ENCODE measurements at places on chromosomes 2 and 18.

DNA sequence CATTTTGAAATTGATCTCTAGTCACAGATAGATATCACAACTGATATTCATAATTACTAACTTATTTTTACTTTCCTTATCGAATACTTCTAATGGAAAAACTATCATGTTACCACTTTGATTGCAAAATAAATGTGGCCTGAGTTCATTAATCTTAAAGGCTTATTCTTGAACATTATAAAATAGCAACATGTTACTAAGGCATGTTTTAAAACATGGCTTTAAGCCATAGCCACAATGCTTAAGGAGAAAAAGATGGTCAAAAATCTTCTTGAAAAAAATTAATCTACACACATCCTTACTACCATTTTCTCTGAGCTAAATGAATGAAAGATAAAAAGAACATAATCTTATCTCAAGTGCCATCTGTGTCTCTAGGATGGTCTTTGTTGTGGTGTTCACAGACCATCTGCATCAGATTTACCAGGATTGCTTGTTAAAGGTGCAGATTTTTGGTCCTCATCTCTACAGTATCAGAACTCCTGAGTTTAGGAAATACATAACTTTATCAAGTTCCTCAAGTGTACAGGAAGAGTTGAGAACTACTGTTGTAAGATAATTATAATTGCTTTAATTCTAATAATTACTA lies 15.3 kb downstream of the MTX2 start:
- no peak for DNase-seq

DNA sequence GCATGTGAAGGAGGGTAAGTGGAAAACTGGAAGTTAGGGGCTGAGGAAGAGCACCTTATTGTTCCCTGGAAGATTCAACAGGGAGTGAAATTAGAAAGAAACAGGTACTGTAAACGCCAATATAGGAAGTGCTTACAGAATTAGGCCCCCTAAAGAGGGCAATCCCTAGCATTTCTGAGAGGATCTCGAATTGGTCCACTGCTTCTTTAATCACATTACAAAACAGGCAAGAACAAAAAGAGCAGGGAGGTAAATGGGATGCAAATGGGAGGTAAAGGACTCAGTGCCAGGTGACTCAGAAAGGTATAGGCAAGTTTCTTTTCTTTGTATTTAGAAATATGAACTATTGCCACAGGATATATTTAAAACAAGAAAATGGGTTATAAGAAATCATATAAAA lies 116.4 kb upstream of the FANCL start:
- DNase-seq = no peak

- no peak for DNase-seq
These were observed 88.4 kb downstream of the EHD3 start for GRCh38 chr2:31322371-31322770.

- DNase-seq = no peak
These were observed 246.0 kb downstream of the LDLRAD4 start for GRCh38 chr18:13464432-13465123.

DNA sequence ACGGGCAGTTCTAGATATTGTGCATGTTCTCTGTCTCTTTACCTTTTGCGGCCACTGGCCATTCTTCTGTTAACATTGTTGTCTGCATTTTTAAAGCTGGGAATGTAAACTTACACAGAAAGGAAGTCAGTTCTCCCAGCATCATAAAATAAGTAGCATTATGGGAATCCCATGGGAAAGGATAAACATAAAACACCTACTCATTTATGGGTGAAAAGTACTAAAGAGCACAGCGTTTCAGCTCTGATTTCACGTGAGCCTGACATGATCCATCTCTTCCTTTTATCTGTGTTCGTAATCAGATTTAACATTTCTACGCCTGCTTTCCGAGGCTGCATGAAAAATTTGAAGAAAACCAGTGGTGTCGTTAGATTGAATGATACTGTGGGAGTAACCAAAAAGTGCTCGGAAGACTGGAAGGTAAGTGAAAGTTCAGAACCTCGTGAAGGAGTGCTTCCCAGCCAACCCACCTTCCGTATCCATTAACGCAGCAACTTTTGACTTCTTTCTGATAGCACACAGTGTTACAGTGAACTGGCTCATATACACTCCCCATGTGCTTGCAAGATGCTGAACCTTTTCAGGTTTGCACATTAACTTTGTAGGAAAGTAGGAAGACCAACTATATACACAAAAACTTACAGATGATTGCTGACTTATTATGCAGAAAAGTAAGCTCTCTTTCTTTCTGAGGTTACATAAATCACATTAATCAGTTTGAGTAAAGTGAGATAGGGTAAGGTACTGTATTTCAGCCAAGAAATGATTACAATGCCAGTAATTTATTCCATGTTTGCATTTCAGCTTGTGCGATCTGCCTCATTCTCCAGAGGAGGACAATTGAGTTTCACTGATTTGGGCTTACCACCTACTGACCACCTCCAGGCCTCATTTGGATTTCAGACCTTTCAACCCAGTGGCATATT lies 86.5 kb upstream of the TTC39C start:
- DNase-seq = no peak
